ENCODE measurements at places on chromosomes 6 and 20.

DNA sequence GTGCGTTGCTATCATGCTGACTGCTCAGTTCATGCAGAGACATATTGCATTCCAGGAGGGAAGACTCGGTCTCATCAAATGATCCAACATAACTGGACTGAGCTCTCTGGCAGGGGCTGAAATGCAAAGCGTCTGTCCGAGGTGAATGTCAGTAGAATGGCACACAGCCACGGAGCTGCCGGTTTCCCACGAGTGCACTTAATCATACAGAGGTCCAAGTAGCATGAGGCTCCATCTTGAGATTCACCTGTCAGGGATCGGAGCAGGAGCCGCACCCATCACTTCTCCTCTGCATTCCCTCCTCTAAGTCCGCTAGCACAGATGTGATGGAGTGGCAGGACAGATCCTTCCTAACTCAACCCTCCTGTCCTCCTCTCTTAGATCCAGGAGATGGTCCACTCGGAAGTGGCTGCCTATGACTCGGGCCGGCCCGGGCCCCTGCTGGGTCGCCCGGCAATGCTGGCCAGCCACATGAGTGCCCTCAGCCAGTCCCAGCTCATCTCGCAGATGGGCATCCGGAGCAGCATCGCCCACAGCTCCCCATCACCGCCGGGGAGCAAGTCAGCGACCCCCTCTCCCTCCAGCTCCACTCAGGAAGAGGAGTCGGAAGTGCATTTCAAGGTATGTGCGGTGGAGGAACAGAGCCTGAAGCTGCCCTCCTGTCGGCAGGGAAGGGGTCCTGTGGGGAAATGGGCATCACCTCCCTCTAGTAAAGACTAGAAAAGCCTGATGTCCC is 135.9 kb downstream of the JPH2 start:
- DNase-seq: no peak

DNA sequence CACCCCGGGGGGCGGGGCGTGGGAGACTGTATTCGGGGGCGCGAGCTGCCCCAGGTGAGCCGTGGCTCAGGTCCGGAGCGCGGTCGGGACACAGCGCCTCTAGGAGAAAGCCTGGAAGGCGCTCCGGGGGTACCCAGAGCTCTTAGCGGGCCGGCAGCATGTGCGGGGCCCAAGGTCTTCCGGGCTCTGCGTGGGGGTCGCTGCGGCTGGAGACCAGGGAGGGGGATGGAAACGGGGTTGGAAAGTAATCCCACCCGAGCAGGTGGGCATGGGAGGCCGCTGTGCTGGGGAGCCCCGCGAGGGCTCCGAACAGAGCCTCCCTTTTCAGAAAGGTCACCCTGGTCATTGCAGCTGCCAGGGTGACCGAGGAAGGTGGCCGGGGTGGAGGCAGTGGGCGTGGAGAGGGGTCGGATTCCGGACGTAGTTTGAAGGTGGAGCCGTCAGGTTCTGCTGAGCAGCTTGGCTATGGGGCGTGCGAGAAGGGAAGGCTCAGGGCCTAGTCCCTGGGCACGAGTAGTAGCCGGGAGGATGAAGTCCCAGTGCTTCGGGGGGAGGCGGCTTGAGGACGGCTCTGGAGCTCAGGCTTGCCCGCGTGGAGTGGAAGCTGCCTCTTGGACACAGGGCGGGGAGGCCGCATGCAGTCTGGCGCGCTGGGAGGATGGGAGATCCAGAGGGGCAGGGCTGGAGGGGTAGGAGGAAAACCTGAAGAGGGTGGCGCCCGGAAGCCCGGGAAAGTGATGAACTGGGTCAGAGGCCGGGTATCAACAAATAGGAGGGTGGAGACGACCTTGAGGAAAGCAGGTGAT is at the start of gene SIRT5:
Gene SIRT5, plus strand, starts transcription at position 31 of the 806 bp plus-strand sequence. CDS start 9,510 bp downstream, outside the sequence.
- peak; percentile 72 for DNase-seq

- DNase-seq: no peak
Measured at GRCh38 chr6:138596126-138596525, 96.8 kb upstream of the NHSL1 start.

DNA sequence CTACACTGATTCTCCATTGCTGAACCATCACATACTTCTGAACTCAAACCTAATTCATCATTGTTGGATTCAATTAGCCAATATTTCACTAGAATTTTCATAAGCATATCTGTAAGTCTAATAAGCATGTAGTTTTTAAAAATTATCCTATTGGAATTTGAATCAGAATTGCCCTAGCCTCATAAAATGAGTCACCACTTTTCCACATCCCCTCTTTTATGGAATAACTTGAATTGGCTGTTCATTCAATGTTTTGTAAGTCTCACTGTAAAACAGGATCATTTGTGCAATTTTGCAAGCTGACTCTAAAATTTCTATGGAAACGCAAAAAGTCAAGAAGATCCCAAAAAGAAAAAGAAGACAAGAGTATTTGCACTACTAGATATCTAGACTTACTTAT is 141.0 kb downstream of the HACE1 start:
- no peak for DNase-seq

DNA sequence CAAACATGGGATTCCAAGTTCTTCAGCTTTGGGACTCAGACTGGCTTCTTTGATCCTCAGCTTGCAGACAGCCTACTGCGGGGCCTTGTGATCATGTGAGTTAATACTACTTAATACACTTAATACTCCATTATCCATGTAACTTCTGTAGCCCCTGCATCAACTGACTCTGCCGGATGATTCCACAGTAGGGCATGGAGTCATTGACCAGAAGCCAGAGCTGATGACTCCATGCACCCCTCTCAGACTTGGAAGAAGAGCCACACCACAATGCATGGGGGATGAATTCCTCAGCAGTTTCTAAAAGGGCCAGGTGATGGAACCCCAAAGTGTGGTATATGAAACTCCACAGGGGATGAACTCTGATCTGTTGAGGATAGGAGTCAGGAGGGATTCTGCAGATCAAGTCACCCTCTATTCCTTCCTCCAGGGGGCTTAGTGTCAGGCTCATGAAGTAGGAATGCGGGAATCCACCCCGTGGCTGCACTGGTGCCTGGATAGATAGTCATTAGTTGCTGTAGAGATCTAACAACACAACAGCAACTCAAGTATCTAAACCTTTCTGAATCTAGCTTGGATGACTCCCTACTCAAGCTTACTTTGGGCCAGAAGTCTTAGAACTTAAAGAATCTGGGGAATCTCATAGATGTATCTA is 70.2 kb downstream of the GPR6 start:
- no peak for DNase-seq

DNA sequence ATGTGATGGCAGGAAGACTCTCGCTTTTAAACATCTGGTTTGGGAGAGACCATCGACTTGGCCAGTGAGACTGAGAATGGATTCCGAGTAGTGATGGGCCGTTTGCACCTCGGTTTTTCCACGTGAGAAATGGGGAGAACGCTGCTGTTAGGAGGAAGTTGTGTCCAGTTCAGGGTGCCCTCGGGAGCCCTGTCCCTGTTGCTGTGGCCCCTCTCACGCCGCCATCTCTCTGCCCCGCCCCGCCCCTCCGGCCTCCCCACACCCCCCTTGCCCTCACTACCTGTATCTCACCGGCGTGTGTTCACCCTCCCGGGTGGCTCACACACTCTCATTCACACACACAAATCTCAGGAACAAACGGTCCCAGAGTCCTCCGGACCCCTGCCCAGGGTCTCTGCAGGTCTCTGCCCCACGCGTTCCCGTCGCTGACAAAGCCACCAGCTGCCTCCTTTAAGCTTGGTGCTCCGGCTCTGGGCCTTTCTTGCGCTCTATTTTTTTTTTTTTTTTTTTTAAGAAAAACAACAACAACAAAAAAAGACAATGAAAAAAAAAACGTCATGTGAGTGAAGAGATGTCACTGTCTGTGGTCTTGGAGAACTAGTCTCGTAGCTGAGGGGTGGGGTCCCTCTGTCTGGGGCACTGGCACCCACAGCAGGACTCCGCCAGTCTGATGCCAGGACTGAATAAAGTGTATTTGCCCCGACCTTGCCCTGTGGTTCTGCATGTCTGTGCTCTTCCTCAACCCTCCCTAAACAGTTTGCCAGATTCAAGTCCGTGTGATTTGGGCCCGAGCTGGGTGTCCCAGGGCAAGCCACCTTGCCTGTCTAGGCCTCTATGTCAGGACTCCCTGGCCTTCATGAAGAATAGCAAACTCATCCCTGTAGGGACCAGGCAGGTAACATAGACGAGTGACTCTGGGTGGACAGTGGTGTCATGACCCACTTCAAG is 2.9 kb downstream of the SOX12 start:
- no peak for DNase-seq

GRCh38 chr20:7722564-7722963 is 217.7 kb downstream of the HAO1 start:
- DNase-seq: no peak

- DNase-seq: peak; percentile 89
Measured at GRCh38 chr6:157380779-157381561, at the start of gene ZDHHC14. Gene ZDHHC14 (plus strand): TSS chr6:157381190.

DNA sequence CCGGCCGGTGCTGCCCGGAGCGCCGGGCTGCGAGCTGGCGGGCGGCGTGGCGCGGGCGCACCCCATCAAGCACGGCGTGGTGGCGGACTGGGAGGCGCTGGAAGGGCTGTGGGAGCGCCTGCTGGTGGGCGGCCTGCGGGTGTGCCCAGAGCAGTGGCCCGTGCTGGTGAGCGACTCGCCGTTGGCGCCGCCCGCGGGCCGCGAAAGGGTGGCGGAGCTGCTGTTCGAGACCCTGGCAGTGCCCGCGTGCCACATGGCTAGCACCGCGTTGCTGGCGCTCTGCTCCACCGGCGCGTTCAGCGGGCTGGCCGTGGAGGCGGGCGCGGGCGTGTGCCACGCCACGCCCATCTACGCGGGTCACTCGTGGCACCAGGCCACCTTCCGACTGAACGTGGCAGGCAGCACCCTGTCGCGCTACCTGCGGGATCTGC is 517 bp downstream of the ACTL10 start:
- DNase-seq: no peak

GRCh38 chr6:40996591-40997233 is 42.3 kb downstream of the UNC5CL start:
- DNase-seq: no peak

- DNase-seq: no peak
Measured at GRCh38 chr6:27224729-27225128, 22.8 kb upstream of the PRSS16 start.

GRCh38 chr6:143329323-143329722 is 121.2 kb downstream of the ADAT2 start:
- no peak for DNase-seq

DNA sequence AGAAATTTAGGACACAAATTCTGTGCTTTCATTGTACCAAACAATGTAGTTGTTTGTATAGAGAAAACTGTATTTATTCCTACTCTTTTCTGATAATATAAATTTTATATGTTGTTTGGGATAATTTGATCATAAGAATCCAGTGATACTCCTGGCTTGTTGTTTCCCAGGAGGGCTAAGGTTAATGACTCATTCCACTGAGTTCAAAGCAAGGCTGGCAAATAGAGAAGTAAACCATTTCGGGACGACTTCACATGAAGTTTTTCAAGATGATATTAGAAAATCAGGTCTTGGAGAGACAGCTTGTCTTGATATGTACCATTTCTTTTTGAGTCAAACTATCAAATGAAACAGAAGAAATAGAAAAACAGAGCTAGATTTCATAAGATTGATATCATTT is 326.1 kb upstream of the CNR1 start:
- no peak for DNase-seq

- no peak for DNase-seq
Measured at GRCh38 chr6:83593395-83593785, 81.1 kb downstream of the PRSS35 start.

GRCh38 chr20:43379239-43379917 is 78.3 kb upstream of the SRSF6 start:
- no peak for DNase-seq

GRCh38 chr20:62825333-62825985 is 8.6 kb downstream of the COL9A3 start:
- DNase-seq: no peak

DNA sequence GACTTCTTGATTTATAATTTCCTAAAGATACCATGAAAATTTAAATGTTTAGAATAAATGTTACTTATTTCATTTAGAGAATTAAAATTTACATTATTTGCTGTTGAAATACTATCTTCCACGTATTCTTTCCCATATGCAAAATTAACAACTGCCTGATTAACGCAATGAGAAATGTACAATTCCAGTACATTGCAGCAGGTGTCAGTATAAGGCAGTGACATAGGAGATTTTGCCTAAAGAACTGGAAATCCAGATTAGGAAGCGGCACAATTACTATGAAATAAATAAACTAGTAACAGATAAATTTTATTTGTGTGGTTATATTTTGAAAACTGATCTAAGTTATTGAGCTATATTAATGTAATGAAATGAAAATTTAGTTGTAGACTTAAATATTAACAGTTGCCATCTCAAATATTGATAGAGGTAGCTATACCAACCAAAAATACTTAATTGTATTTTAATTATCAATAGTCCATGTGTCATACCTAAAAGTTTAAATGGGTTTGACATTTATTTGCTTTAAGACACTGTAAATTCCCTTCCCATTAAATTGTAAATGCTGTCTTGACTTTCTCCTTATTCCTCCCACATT is 300.2 kb downstream of the UTRN start:
- no peak for DNase-seq

GRCh38 chr6:81708113-81708699 is 44.3 kb downstream of the TENT5A start:
- no peak for DNase-seq

DNA sequence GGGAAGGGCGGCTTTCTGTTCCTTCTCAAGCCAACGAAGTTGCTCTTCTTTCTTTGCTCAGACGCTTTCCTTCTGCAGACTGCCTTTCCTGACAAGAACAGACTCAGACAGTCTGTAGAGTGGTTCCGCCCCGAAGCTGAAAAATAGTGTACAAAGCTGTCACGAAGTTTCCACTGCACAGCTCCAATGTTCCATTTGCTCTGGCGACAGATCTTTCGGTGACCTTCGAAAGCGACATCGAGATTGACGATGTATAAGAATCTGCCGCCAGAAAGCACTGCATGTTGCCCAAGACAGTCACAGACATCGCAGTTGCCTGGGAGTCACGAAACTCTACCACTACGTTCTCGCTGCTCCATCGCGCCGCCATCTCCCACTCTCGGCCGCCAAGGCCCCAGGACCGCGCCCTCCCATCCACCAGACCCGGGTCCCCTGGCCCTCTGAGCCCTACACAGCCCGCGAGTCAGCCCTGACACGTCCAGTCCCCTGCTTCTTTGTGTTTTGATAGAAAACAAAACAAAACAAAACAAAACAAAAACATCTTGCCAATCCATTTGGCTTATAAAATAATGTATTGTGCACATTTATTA is 42.1 kb upstream of the ZNF184 start:
- DNase-seq: no peak

DNA sequence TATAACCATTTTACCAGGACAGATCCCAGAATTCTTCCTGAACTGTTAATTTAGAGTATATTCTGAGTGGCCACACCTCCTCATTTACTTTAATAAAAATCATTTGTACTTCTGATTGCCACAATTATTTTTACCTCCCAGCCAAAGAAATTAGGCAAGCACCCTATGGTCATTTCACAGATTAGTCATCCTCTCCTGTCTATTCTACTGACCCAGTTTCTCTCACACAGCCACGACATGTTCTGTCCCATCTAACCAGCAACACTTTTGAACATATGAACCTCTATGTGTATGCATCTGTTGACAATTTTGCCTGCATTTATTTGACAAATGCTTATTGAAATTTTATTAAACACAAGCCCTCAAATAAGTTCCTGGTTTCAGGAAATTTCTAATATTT is 202.6 kb upstream of the STXBP5 start:
- DNase-seq: no peak

GRCh38 chr20:37733416-37733815 is 39.6 kb downstream of the CTNNBL1 start:
- DNase-seq: no peak

GRCh38 chr20:59004763-59005522 is 2.1 kb downstream of the CTSZ start:
- DNase-seq: peak; percentile 18

- DNase-seq: no peak
Measured at GRCh38 chr6:149729824-149730223, 11.9 kb upstream of the LATS1 start.

- DNase-seq: no peak
Measured at GRCh38 chr6:155887421-155887820, 431.8 kb upstream of the NOX3 start.

Measured in activated T-helper 1 cell treated with anti-CD3 and anti-CD28 coated beads, Interleukin-12 subunit alpha, Interleukin-12 subunit beta, Interleukin-2, Interleukin-4 antibody, amounts not matched to agents 30 ng/mL and 10 ng/mL and 1 ng/mL, durations not matched to agents 14 hours and 24 hours and 36 hours (primary cell).